ENCODE measurements at places on chromosomes 6 and 20.

- DNase-seq = no peak
These were observed 46.0 kb downstream of the TIAM2 start for GRCh38 chr6:155040901-155041650.

GRCh38 chr6:26175428-26176181, 88.4 kb downstream of the HFE start:
- no peak for DNase-seq

DNA sequence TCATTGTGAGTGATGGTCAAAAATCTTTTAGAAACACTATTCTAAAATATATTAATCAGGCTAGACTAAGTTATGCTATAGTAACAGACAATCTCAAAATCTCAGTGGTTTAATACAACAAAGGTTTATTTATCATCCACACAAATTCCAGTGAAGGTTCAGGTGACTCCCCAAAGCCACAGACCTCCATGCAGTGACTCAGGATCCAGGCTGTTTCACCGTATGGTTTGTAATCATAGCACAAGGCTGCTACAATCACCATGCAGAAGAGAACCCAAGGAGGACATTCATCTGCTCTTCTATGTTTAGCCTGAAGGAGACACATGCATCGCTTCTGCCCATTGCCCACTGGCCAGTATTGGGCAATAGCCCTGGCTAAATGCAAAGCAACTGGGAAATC, 46.2 kb downstream of the BFSP1 start:
- DNase-seq = no peak

DNA sequence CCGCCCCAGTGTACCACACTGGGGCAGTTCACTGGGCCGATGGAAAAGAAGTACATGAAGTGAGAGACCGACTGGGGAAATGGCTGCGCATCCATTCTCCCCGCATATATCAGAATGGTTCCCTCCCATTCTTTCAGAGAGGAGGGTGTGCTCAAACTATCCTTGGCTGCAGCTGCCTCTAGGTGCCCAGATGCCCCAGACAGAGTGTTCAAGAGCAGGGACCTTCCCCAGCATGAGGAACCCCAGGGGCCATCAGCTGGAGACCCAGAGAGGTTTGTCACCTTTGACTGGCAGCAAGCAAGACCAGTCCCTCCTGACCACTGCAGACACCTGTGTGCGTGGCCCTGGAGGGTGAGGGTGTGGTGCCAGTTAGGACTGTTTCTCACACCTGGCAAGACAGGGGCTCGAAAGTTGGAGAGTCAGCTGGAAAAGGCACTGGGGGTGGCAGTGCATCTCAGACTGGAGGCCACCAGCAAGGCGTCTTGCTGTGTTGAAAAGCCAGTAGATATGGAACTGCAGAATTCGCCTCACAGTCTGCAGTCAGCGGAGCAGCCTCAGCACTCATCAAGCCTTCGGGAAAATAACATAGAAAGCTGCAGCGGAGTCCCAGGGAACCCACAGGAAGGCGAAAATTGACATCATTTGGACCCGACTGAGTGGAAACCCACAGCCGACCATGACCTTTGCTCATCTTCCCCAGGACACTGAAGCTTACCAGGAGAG, 76.7 kb downstream of the GPR6 start:
- DNase-seq = no peak

DNA sequence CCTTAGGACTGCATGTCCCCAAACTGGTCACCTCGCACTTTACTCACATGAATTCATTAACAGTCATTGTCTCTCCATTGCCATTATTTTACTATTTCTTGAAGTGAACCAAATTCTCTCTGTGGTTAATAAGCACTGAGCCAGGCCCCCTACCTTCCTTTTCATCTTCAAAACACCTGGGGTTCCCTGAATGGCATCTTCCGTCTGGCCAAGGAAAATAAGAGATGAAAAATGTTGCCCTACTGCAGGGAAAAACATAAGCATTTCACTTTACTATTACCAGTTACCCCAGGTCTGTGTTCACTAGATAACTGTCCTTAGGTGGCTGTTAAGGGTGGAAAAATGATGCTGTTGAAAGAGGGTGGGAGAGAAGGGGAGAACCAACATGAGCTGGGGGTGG, 10.0 kb upstream of the NKX2-2 start:
- no peak for DNase-seq

DNA sequence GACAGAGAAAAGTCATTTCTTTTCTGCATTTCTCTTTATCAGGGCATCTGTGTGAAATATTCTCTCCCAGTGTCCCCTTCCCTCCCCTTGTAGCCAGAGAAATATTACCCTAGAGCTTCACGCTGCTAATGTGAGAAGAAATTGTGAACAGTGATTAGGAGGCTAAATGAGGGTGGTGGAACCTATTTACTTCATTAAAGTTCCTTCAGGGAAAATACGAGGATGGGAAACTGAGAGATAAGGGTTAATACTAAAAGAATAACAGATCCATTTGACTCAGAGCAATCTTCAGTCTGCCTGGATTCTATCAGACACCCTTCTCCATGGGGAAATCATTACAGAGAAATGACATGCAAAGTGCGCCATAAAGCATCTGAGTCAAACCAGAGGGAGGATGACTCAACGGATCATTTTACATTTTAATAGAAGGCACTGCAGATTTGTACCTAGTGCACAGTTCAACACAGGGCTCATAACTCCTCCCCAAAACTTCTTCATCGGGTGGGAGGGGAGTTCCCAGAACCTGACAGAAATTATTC, 131.3 kb downstream of the GJA10 start:
- no peak for DNase-seq
